Aorta (tissue), 5 donors: ENCODE measurements at places on chromosomes 13 and 19. TPM values are rescaled to one million over a fixed set of nuclear protein-coding genes. Genes with fewer than 3 reads are reported as not detected.
A peak's percentile ranks its signal among the peaks of the same experiment; 100 is the strongest.

DNA sequence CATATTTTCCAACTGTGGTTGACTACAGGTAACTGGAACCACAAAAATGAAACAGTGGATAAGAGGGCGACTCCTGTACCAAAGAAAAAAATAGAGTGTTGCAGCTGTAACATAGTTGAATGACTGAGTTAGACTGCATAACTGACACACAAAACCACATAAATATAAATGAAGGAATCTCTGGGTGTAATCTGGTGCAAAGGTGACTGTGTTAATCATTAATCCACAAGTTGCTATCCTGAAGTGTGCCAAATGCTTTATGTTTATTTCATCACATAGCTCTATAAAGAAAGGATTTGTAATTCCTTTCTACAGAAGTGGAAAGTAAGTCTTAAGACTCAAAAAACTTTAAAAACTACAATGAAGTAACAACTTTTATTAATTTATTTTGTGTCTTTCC, 6.0 kb upstream of the GJB2 start:
- H3K4me3 ChIP-seq: no peak overlapping the region
- no peak for DNase-seq
- H3K27ac ChIP-seq: no peak overlapping the region
- H3K4me1 ChIP-seq: no peaks in the 10 kb centered on the region
- no peaks in the 10 kb centered on the region for H3K27me3 ChIP-seq

GRCh38 chr13:80530902-80531301, 190.0 kb upstream of the SPRY2 start:
- H3K4me3 ChIP-seq: peak overlapping the region; percentile 14
- DNase-seq: no peak
- H3K4me1 ChIP-seq: no peaks in the 10 kb centered on the region

GRCh38 chr19:36987091-36987490, 71.0 kb downstream of the ZNF568 start:
- no peaks in the 10 kb centered on the region for H3K27me3 ChIP-seq
- H3K4me3 ChIP-seq: no peak overlapping the region
- no peaks in the 10 kb centered on the region for H3K4me1 ChIP-seq
- no peak for DNase-seq

DNA sequence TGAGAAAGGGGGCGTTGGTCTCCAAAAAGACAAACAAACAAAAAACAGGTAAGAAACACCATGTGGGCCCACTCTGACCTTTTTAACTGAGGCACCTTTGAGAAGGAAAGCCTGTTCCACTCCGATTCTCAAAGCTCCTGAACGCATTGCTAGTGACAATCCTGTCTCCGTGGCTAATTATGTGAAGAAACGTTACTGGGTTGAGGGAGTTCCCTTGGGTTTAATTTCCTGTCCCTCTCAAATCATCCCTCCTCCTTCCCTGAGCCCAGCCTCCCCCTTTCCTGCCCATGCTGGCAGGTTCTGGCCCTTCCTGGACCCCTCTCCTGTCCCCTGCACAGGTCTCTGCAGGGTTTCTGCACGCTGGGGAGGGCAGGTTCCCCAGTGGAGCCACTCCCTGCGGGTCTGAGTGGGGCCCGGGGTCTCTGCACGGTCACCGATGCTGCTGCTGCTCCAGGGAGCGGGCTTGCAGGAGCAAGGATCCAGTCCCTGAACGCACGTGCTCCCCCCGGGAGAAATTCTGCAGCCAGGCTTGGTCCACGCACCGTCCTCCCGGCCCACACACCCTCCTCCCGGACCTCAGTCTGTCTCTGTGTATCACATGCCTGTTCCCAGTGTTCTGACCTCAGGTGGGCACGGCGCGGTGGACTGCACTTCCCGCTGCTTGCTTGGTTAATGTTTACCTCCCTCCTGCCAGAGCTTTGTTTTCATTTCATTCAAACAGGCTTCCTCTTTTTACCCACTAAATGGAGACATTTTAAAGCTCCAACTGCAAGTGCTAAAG, 76.4 kb upstream of the MCF2L start:
- no peaks in the 10 kb centered on the region for H3K27me3 ChIP-seq
- H3K27ac ChIP-seq: no peak overlapping the region
- no peaks in the 10 kb centered on the region for H3K4me1 ChIP-seq
- no peak overlapping the region for H3K4me3 ChIP-seq

PSG11 gene
- total RNA-seq: not detected

ACP7 gene
- not detected for total RNA-seq
